ENCODE measurements at places on chromosomes 1 and 21.
A peak's percentile ranks its signal among the peaks of the same experiment; 100 is the strongest.

- no peak for DNase-seq
Observed at GRCh38 chr1:111218701-111219556, 8.6 kb upstream of the CHI3L2 start.

DNA sequence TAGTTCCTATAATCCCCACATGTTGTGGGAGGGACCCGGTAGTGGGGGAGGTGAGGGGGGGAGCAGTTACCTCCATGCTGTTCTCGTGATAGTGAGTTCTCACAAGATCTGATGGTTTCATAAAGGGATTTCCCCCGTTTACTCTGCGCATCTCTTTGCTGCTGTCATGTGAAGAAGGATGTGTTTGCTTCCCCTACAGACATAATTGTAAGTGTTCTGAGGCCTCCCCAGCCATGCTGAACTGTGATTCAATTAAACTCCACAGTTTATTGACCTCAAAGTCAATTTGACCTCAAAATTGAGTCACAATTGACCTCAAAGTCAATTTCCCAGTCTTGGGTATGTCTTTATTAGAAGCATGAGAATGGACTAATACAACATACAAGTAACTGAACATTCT lies 19.7 kb downstream of the DPH5 start:
- DNase-seq = no peak

DNA sequence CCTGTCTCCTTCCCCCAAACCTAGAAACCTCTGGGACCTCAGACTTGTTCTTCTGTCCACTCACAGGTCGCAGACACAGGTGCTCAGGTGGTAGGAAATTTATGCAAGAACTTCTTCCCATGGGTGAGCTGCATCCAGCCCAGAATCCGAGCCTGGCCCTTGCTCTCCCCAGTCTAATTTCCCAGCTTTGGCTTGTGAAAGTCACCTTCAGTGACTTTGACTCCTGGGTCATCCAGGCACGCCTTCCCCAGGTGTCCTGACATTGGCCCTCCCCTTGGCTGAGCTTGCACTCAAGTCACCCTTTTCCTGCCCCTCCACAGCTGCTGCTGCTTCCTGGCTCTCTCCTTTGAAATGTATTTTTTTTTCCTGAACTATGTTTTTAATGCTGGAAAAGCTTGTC lies 6.6 kb downstream of the IPO13 start:
- DNase-seq = no peak

GRCh38 chr1:231694075-231694431 lies 67.5 kb downstream of the DISC1 start:
- no peak for DNase-seq

DNA sequence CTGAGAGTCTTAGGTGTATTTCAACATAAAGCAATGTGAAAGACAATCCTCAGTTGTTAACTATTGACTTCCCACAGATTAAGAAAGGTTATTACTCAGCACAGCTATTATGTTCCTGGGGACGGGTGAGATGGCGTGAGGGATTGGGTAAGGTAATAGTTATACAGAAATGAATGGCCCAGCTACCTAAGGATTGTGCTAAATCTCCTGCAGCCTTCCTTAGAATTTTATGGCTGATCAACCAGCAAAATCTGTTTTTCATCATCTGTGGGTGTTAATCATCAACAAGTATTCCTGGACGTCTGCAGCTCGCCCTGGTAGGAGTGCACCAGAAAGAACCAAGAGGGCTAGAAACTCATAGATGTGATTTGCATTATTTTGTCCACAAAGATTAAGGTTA lies 146.0 kb upstream of the IVNS1ABP start:
- no peak for DNase-seq

- peak; percentile 47 for DNase-seq
Observed at GRCh38 chr1:44294588-44295007, 60.5 kb downstream of the ERI3 start.

DNA sequence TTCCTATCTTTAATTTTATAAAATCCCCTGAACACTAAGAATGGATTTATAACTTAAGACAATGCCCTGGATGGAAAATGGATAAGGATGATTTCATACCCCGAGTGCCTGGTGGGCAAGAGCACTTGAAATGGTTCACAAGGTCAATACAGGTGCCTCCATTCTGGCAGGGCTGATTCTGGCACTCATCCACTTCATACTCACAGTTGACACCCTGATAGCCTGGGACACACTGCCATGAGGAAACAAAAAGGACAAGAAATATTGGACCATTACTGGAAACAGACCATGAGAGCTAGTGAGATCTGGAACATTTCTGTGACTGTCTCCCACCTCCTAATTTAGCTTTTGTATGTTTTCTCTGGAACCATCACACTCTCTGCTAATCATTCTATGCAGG lies 39.1 kb upstream of the ADAM30 start:
- DNase-seq = no peak

GRCh38 chr1:78721136-78721535 lies 71.5 kb downstream of the IFI44 start:
- no peak for DNase-seq

- peak; percentile 17 for DNase-seq
Observed at GRCh38 chr1:180229483-180230415, at the start of gene LHX4. Gene LHX4, plus strand, starts transcription at chr1:180230264. Its CDS starts 266 bp downstream, at chr1:180230530.

GRCh38 chr21:35530766-35531165 lies 481.7 kb upstream of the RUNX1 start:
- peak; percentile 12 for DNase-seq

DNA sequence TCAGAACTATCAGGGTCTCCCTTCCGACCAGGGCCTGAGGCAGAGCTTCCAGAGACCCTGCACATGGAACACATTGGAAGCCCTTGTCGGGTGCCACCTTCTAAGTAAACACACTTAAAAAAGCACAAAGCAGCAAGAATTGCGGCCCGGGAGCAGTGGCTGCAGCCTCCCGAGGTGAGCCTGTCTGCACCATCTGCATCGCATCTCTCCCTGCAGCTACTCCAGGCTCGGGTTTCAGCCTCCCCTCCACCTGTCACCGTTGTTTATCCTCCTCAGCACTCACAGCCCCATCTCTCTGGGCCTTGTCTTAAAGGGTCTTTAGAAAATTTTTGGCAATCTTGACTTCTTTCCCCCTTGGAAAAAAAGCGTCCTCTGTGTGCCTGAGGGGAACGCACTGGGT lies 95.1 kb upstream of the ARHGEF16 start:
- DNase-seq = no peak

GRCh38 chr1:203282720-203283542 lies 22.4 kb upstream of the BTG2 start:
- DNase-seq = no peak

DNA sequence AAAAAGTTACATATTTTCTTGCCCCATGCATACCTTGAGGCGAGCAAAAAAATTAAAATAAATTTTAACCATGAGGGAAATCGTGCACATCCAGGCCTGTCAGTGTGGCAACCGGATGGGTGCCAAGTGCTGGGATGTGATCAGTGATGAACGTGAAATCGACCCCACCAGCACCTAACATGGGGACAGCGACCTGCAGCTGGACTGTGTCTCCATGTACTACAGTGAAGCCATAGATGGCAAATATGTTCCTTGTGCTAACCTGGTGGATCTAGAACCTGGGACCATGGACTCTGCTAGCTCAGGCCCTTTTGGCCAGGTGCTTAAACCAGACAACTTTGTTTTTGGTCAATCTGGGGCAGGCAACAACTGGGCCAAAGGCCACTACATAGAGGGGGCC lies 67.4 kb upstream of the PODN start:
- no peak for DNase-seq

DNA sequence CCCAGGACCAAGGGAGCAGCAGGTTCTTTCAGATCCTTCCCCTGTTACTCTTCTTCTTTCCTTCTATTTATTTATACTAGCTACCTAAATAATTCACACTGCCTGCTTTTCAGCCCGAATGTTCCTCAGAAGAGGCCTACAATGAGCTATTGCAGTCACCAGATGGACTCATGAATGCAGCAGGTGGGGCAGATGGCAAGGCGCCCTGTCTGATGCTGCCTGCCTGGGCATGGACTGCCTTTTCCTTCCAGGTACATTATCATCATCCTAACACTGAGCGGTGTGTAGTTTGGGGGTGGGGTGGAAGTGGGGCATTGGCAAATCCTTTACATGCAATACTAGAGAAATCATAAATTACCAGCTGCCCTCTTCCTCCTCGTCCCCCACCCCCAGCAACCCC lies 17.6 kb downstream of the ESRRG start:
- no peak for DNase-seq

- DNase-seq = peak; percentile 38
Observed at GRCh38 chr1:109615879-109616278, 3.5 kb downstream of the GNAT2 start.

GRCh38 chr1:114691061-114691460 lies 4.3 kb downstream of the AMPD1 start:
- no peak for DNase-seq

DNA sequence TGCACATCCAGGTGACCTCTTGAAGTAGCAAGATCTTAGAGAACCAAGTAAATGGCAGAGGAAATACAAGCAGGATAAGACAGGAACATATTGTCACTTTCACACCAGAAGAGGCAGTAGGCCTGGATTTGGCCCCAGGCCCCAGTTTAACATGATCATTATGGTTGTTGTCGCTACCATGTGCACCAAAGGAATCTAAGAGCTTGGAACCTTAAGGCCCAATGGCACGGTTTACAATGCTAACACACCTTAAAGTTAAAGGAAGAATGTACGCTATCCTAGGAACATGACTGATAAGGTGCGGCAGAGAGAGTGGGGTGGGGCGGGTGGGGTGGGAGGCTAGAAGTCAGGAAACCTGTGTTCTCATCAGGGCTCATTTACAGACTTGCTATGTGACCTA lies 147.5 kb downstream of the ROR1 start:
- DNase-seq = no peak

DNA sequence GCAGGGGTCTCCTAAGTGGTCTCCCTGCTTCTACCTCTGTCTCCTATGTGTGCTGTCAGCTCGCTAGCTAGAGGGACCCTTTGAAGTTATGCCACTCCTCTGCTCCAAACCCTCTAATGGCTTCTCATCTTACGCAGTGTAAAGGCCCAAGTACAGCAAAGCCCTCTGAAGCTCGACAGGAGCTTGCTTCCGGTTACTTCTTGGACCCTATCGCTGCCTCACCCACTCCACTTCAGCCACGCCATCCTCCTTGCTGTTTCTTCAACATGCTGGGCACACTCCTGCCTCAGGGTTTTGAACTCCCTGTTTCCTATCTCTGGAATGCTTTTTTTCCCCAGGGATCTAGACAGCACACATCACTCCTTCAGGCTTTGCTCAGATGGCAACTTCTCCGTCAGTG lies 102.3 kb upstream of the F3 start:
- peak; percentile 67 for DNase-seq

DNA sequence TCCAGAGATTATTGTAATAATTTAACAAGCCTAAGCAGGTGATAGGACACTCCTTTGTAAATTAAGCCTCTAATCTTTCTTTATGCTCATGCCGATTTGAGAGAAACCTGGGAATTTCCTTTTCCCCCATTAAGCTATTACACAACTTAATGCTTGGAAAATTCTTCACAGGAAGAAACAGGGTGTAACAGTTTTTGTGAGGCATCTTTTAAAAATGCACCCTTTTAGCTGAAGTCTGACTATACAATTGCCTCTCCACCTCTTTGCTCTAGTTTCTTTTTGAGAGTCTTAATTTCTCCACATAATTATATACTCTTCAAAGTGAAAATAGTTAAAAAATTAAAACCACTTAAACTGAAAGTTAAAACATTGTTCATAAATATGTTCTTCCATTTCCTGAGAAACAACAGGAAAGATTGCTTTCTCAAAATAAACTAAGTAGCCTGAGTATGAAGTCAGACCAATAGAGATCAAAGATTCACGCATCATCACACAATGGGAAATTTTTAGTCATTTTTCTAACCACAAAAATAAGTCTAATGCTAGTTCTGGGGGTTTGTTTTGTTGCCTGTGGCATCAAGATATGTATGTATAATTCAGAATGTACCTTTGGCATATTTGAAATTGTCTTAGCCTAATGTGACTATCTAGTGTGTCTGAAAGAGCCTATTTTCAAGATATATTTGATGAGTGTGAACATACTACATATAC lies 34.7 kb downstream of the LRRC8D start:
- DNase-seq = no peak

- no peak for DNase-seq
Observed at GRCh38 chr21:25871566-25871965, 136.8 kb downstream of the GABPA start.

- no peak for DNase-seq
Observed at GRCh38 chr21:35039595-35040289, 9.4 kb downstream of the RUNX1 start.

GRCh38 chr1:114756009-114756892 lies 1.5 kb downstream of the CSDE1 start:
- DNase-seq = no peak

DNA sequence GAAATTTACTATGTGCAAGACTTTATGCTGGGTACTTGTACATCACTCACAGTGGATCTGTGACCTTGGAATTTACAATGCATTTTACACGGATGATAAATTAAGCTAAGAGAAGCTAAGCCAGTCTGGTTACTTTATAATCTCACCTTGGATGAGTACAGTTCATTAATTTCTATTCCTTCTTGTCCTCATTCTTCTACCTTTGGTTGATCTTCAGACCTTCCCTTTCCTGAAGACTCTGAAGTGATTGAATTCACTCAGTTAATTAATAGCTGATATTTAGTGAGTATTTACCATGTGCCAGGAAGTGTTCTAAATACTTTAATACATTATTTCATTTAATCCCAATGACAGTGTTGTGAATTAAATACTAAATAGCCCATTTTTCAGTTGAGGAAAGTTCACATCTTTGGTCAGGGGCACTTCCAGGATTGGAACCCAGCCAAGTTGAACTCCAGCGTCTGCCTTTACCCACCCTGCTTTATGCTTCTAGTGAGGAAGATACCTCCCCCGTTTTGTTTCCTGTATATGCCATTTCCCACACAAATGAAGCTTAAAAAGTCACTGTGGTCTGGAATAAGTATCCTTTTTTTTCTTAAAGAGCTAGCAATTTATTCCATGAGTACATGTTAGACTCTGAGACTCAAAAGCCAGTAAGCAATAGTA lies 146.6 kb downstream of the TLR5 start:
- DNase-seq = no peak

- DNase-seq = no peak
Observed at GRCh38 chr1:27884006-27884954, 11.9 kb downstream of the THEMIS2 start.

DNA sequence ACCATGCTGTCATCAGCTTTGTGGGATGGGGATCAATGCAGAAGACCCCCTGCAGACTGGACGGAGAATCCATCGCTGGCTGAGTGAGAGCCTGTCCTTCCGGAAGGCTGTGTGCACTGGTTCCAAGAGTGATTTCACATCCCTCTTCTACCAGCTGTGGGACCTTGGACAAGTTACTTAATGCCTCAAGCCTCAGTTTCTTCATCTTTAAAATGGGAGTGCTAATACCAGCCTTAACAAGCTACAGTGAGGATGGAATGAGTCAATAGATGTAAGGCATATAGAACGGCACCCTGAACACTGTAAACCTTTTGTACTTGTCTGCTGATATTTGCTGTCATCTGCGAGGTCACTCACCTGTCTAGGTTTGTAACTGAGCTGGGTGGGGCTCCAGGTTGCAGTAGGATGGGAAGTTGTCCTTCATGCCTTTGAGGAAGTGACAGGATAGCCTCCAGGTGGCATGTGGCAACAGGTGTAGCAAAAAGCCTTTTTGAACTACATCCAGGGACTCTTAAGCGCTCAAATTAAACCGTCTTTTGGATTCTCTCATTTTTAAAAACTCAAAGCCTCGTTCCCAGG lies 27.5 kb downstream of the TMEM51 start:
- DNase-seq = no peak

GRCh38 chr1:29324771-29325351 lies 88.5 kb downstream of the PTPRU start:
- peak; percentile 27 for DNase-seq
